ENCODE measurements at places on chromosomes 2 and 18.

- no peak for DNase-seq
Measured at GRCh38 chr2:241157841-241158545, 7.7 kb downstream of the PPP1R7 start.

GRCh38 chr2:71581026-71581425, 127.7 kb downstream of the DYSF start:
- DNase-seq: no peak

- no peak for DNase-seq
Measured at GRCh38 chr18:7617738-7618422, 50.8 kb downstream of the PTPRM start.

DNA sequence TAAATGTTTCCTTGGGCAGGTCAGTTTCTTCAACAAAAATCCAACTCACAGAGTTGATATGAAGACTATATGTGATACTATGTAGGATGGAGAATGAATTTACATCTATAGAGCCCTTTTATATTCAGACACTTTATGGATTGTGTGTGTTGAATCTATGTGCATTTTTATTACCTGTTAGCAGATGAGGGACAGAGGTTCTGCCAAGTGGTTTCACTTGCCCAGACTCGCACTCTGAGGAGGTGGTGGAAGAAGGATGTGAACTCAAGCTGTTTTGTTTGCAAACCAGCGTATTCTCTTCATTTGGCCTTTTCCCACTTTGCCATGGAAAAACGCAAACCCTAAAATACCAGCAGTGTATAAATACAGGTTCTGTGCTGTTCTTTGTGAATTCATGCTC, 237.6 kb downstream of the TDRD15 start:
- no peak for DNase-seq

DNA sequence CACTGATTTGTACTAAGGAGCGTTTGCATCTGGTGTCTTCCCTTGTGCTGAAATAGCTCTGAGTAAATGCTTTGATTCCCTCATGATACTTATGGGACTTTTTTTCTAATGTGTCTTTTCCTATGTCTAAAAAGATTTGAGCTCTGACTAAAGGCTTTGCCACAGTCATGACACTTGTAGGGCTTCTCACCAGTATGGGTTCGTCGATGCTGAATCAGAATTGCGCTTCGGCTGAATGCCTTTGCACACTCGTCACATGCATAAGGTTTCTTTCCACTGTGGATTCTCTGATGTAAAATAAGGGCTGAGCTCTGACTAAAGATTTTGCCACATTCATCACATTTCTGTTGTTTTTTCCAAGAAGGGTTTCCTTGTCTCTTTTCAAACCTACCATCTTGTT, 8.0 kb downstream of the ZNF396 start:
- DNase-seq: no peak

- DNase-seq: no peak
Measured at GRCh38 chr2:237020090-237020489, 65.6 kb upstream of the COPS8 start.

DNA sequence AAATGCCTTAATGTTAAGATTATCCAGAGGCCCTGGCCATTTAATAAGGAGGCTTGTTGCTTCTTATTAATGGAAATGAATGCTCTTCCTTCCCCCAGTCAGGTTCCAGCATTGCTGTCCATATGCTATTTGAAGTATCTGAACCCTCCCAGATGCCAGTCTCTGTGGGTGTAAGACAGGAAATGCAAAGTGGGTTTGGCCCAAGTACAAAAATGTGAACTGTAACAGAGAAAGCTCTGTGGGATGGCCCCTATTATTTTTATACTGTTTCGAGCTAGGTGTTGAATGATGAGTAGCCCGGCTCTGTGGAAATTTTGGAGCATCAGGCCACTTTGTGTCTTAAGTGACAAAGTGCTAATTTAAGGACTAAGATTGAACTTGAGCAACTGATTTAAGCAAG, 141.0 kb downstream of the UXS1 start:
- no peak for DNase-seq

- DNase-seq: no peak
Measured at GRCh38 chr18:28438381-28438780, 261.5 kb upstream of the CDH2 start.

- no peak for DNase-seq
Measured at GRCh38 chr18:27750014-27750413, 426.9 kb downstream of the CDH2 start.

GRCh38 chr18:34909637-34910364, 131.4 kb upstream of the MAPRE2 start:
- no peak for DNase-seq

GRCh38 chr2:164514491-164514890, 106.8 kb downstream of the GRB14 start:
- no peak for DNase-seq

DNA sequence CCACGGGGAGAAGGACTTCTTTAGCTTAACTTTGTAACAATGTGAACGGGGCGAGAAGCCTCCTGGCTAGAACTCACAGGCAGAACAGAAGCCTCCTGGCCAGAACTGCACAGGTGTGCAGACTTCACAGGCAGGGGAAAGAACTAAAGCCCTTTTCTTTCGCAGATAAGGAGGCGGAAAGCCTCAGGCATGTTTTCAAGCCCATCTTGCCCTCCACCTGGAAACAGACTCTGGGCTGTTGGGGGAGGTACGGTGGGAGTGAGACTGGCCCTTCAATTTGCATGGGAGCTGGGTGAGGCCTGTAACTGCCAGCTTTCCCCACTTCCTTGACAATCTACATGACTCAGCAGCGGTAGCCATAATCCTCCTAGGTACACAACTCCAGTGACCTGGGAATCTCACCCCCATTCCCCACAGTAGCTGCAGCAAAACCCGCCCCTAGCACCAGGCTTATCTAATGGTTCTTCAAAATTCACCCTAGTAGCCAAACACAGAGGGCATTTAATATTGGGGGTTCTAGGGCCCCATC, 22.9 kb upstream of the ABCA12 start:
- no peak for DNase-seq

All from stimulated activated CD8-positive, alpha-beta memory T cell treated with anti-CD3 and anti-CD28 coated beads, Interleukin-7, amount 100 ng/mL, for 4 hours (primary cell).